ENCODE measurements at places on chromosomes 7 and 10.

GRCh38 chr10:122878799-122879338, 512 bp downstream of the FAM24B start:
- DNase-seq: no peak

DNA sequence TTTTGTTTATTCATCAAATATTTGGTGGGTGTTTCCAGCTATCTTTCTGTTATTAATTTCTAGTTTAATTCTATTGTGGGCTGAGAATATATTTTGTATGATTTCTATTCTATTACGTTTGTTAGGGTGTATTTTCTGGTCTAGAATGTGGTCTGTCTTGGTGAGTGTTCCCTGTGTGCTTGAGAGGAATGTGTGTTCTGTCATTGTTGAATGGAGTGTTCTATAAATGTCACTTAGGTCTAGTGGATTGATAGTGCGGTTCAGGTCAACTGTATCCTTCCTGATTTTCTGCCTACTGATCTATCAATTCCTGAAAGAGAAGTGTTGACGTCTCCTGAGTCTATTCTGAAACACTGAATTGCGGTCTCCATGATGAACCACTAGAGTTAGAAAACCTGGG, 8.5 kb downstream of the HTRA1 start:
- DNase-seq: no peak

- no peak for DNase-seq
Observed at GRCh38 chr7:53470336-53470970, 435.0 kb downstream of the POM121L12 start.

GRCh38 chr7:100693312-100694097, 545 bp downstream of the GIGYF1 start:
- DNase-seq: no peak

DNA sequence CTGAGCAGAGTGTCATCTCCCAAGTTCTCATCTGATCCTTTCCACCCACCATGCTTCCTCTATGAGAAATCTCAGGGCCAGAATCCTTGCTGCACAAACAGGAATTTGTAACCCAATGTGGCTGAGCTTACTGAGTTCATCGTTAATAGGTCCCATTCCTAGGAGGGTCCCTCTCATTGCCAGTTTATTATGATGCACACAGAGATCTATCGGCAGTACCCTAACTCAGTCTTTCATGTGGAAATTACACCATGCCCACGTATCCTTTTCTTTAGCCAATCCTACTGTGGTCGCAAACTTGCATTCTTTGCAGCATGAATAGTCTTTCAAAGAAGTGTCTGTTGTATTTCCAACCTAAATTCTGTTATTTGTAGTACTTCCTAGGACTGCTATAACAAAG, 12.1 kb downstream of the TMEM236 start:
- no peak for DNase-seq

DNA sequence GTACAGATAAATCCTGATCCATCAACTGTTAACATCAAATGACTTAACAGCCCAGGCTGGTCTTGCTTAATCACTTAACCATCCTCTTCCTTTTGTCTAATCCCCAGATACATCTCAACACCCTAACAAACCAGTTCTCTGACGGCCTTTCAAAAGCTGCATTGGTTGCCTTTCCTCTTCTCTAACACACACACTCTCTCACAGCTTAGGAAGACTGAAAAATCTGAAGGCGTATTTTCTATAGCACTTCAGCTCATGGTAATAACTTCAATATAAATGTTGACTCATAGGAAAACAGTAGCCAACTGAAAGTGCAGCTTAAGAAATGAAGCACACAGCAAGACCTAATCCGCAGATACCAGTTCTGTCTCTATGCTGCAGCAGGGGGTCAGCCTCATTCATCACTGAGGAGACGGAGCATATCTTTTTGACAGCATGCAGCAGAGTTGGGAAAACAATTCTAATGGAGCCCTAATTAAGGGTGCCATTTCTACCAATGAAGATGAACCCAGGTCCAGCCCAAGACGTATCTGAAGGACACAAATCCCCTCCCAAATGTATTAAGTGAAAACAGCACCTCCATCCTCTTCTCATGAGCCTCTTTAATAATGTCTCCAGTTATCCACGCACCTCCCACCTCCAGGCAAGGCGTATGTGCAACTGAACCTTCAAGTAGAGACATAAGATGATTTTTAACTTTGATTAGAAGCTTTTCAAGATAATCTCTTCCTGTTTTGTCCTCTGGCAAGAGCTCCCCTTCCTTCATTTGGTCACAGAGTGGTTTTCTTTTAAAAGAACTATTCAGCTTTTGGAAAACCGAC, 211.7 kb upstream of the NFE2L3 start:
- no peak for DNase-seq

GRCh38 chr7:80309971-80310549, 175.4 kb downstream of the GNAI1 start:
- DNase-seq: no peak

GRCh38 chr7:34177476-34177875, 272.1 kb downstream of the BMPER start:
- no peak for DNase-seq

- DNase-seq: no peak
Observed at GRCh38 chr7:131530137-131530536, 26.3 kb downstream of the PODXL start.

DNA sequence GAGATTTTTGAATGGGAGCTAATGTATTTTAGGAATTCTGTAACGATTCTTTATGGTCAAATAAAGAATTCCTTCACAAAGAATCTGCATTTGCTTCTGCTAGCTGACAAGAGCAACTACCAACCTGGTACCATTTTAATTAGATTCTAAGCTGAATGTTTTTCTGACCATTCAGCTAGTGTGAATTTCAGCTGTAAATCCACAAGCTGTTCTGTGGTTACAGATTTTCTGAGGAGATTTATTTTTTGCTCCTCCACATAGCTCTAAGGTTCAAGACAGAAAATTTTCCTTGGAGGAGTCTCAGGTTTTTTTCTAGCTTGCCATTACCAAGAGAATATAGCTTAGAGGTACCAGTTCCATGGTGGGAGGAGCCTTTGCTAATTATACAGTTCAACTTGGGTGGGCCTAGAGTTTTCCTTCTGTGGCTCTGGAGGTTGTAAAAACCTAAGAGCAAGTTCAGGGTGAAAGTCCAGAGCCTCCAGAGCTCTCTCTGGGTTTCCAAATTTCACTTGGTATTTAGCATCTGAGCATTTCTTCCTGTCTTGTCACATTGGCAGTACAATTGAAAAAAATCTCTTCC, 120.1 kb downstream of the JAZF1 start:
- no peak for DNase-seq

GRCh38 chr10:80454513-80455460, 677 bp downstream of the TSPAN14 start:
- DNase-seq: no peak

- no peak for DNase-seq
Observed at GRCh38 chr7:479115-479947, 40.3 kb downstream of the PDGFA start.

GRCh38 chr7:127348247-127348631, 44.3 kb downstream of the ZNF800 start:
- no peak for DNase-seq

DNA sequence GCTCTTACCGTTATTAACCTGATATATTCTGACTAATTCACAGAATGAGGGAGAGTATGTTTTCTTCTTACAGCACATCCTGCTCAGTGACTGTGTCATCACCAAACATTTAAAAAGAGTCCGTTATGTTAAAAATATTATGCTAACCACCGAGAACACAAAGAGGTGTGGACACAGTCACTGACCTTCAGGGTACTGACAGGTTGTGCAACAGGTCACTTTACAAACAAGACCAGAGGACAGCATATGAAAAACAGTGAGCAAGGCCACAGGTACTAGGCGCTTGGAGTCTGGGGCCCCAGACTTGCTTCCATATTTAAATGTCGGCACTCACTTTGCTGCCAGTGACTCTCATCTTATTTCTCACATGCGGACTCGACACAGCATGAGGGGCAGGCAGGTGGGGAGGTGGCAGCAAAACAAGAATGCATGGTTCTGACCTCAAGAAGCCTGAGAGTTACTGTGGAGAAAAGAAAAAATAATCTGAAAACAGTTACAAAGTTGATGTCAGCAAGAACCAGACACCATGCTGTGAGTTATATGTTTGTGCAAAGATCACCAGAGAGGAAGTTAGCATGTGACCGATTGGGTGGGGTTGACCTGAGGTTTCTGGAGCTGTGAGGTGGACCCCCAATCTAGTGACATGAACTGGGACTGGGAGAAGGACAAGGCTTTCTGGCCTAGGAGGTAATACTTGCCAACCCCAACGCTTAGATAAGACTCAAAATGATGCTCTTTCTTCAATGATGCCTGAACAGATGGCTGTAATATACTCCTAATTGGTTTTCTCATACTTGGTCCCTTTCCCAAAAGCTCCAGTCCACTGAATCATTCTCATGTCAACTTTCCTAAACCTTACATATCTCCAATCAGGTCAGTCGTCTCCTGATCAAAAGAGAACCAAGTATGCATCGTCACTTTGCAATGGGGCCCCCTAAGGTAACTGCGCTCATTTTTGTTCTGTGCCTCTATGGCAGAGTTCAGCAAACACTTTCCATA, 102.4 kb downstream of the HIPK2 start:
- no peak for DNase-seq

DNA sequence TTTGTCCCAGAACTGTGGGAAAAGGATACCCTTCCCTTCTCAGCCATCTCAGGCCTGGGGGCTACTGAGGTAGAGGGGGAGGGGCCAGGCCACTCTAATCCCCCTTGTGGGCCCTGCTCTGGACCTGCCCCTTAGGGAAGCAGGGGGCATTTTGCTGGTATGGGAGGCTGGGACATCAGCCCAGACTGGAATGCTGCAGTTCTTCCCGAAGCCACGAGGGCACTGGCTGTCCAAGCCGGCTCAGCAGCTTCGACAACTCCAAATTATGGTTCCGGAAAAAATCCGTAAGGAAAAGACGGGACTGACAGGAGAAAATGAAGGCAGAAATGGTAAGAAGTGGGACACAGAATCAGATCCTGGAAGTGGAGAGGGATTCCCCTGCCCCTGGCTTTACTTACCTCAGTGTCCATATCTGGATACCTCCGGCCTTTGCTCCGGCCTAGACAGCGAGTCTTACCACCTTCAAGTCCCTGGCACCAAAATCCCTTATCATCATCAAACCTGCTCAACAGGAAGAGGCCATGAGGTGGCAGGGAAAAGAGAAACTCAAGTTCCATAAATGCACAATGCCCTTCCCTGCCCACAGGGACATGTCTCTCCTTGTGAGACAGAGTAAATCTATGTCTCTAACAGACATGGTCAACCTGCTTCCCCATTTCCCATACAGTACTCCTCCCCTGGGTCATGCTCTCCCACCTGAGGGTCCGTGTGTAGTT, 9.0 kb downstream of the NDST2 start:
- no peak for DNase-seq

Data from stimulated activated CD8-positive, alpha-beta memory T cell treated with anti-CD3 and anti-CD28 coated beads, Interleukin-7, amount 100 ng/mL, for 1 hour (primary cell).